ENCODE measurements at places on chromosomes 13 and 19.

GRCh38 chr19:2978166-2978767 lies 903 bp downstream of the TLE6 start:
- DNase-seq, result no peak

GRCh38 chr13:45691667-45692066 lies 10.5 kb upstream of the CBY2 start:
- no peak for DNase-seq

DNA sequence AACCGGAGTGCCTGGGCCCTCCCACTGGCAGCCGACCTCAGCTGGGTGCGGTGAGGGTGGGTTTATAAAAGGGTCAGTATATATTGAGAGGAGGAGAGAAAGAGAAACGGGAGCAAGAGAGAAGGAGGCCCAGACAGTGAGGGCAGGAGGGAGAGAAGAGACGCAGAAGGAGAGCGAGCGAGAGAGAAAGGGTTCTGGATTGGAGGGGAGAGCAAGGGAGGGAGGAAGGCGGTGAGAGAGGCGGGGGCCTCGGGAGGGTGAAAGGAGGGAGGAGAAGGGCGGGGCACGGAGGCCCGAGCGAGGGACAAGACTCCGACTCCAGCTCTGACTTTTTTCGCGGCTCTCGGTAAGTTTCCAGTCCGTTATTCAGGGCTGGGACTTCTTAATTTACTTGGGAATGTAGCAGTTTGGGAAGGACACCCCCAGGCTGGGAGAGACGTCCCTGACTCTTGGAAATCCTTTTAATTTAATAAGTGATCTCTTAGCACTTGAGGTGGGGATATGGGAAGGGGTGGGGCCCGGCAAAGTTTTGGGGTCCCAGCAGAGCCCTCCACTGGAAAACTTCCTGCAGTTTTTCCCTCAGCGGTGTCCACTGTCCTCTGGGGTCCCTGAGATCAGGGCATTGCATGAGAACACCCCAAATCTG lies at the start of gene EMP3:
Gene EMP3, plus strand, starts transcription at position 288 of the 646 bp plus-strand sequence. CDS start 1,293 bp downstream, outside the sequence.
- peak; percentile 75 for DNase-seq

DNA sequence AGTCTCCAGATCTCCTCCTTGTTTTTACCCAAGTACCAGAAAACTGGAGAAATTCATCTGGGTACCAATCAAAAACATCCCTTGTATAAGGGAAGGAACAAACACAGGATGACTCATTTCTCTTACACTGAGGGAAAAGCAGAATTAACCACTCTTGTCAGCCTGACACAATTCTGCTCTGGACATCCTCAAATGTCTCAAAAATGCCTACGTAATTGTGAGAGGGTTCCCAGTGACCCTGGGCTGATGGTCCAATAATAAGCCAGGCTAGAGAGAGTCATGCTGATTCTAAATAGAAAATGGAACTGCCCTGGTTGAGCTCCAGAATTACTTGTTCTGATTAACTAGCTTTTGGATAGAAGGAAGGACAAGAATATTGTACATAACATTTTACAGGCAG lies 14.5 kb downstream of the ZNF708 start:
- no peak for DNase-seq

DNA sequence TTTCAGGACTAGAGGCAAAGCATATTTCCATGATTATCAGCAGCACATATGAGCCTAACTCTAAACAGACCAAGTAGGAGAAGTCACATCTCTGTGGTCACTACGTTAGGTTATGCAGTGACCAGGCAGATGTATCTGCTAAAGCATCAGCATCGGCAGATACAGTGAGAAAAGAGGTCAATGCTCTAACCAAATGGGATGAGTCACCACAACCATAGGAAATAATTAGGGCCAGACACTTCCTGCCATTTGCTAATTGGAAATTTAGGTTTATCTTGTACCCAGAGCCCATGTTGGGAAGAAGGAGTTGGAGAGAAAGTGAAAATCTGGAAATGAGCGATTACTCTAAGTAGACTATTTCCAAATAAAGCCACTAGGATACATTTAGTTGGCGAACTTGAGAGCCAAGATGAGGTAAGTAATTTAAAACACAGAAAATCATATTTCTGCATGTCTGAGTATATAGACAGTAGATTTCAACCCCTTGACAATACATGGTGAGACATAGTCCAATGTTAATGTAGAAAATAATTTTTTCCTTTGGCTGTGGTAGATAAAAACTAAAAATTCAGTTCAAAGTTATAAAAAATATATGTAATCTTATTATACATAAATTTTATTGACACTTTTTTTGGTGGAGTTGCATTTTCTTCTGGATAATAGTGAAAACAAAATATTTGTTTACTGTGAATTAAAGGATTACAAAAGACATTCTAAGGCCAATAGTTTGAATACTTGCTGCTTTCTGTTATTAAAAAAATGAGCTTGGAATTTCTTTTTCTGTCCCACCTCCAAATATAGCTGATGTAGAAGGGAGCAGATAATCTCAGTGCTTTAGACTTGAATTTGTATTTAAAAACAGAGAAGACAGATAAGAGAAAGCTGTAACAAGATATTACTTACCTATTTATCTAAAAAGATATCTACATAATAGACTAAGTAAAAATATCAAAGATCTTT lies 104.4 kb upstream of the CSNK1A1L start:
- no peak for DNase-seq

GRCh38 chr19:3868770-3869456 lies at the start of gene ZFR2:
Gene ZFR2, minus strand, starts transcription at chr19:3869038. Its CDS starts 21 bp downstream, at chr19:3869017.
- no peak for DNase-seq

DNA sequence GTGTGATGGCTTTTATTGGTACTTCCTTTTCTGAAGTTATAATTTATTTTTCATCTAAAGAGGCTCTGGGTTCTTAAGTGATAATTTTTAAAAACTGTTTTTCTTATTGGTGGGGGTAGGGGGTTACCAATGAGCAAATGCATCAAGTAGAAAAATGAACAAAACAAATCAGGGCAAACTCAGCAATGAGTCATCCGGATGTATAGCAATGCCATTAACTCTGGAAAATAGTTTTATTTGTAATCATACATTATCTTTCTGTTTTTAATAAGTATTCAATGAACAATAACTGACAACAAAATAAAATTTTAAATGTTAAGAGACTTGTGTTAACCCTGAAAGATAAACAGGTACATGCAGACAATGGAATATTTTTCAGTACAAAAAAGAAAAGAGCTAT lies 67.6 kb downstream of the UFM1 start:
- DNase-seq, result no peak

GRCh38 chr19:43306097-43306496 lies 36.8 kb upstream of the PSG9 start:
- no peak for DNase-seq

DNA sequence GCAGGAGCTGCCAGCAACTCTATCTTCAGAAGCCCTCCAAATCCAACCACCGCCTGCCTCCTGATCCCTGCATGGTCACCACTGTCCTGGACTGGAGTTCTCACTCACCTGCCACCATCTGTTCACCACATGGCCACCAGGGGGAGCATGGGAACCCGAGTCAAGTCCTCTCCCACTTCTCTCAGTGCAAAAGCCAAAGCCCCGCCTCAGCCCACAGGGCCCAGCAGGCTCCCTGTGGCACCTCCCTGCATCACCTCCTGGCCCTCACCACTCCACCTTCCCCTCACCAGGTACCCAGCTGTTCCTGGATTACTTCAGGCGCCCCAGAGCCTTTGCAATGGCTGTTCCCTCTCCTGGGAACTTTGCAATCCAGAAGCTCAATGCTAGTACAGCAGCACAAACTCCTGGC lies 5.3 kb downstream of the DHPS start:
- peak; percentile 68 for DNase-seq

- DNase-seq, result no peak
Measured at GRCh38 chr13:52779103-52779502, 39.5 kb upstream of the CNMD start.

DNA sequence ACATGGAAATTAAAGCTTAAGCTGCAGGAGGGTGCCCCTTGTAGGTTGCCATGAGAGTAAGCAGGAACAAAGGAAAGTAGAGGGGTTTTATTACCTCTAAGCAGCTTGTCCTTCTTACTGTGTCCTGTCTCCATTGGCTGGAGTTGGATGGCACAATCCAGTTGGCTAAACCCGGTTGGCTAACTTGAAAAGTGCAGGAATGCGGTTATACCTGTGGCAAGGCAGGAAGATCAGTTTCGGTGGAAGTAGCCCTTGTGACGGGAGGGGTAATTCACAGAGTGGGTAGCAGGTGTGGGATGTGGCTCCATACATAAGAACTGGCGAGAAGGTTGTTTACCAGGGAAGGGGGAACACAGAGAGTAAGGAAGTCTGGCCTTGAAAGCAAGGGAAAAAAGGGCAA lies 3.2 kb downstream of the ZNF726 start:
- DNase-seq, result no peak

DNA sequence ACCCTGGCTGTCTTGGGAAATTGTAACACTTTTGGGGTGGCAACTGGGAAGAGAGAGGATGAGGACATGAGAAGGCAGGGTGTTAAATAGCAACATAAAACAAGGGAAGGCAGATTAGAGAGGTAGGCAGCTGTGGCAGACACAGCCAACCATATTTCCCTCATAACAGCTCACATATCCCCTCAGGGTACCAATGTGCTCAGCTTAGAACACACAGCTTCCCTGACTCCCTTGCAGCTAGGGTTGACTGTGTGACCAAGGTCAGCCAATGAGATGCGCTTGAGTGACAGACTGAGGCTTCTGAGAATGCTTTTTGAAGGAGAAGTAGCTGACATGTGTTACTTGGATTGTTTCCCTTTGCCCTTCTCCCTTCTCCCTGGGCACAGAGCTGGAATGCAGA lies 28.8 kb upstream of the SPATA13 start:
- no peak for DNase-seq

- DNase-seq, result no peak
Measured at GRCh38 chr19:5036698-5037563, 68.0 kb downstream of the KDM4B start.

DNA sequence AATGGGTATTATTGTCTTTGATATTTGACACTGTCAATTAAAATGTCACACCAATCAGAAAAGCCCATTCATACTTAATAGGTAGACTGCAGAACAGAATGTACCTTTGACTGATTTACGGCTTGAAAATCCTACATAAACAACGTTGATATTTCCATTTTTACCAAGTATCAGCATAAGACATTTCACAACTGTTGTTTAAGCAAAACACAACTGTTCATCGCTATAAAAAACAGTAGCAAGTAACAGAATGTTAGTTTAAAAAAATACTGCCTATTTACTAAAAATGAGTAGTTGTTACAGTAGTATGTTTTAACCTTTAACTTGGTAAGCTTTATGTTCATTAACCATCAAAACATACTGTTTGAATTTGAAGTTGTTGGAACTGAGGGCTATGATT lies 1096.6 kb downstream of the PCDH17 start:
- DNase-seq, result no peak

GRCh38 chr19:990119-990571 lies 6.0 kb downstream of the WDR18 start:
- no peak for DNase-seq

DNA sequence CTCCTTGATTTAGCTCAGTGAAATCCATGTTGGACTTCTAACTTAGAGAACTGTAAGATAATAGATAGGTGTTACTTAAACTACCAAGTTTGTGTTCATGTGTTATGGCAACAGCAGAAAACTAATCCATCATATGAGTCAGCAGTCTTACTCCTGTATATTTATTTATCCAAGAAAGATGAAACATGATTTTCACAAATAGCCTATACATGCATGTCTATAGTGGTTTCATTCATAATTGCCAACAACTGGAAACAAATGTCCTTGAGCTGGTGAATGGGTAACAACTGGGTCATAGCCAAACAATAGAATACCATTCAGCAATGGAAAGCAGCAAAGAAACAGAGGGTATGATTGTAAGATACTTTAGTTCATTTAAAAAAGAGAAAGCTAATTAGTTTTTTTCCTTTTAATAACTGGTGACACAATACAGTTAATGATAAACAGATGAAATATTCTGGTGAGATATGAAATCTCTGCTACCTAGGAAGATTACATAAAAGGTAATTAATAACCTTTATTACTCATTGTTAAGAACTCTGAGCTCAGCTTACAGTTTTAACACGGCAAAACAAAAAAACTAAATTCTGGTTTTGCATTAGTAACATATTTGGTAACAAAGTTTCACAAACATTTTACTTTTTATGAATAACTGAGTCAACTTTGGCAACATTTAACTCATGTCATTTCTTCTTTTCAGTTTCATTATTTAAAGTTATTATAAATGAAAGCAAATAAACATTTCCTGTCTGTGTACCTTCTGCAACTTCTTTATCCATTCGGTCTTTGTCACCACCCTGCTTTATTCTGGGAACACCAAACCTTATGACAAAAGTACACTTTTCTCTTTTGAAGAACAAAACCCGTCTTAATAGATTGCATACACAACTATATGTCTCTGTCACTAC lies 181.3 kb downstream of the LIG4 start:
- peak; percentile 39 for DNase-seq

DNA sequence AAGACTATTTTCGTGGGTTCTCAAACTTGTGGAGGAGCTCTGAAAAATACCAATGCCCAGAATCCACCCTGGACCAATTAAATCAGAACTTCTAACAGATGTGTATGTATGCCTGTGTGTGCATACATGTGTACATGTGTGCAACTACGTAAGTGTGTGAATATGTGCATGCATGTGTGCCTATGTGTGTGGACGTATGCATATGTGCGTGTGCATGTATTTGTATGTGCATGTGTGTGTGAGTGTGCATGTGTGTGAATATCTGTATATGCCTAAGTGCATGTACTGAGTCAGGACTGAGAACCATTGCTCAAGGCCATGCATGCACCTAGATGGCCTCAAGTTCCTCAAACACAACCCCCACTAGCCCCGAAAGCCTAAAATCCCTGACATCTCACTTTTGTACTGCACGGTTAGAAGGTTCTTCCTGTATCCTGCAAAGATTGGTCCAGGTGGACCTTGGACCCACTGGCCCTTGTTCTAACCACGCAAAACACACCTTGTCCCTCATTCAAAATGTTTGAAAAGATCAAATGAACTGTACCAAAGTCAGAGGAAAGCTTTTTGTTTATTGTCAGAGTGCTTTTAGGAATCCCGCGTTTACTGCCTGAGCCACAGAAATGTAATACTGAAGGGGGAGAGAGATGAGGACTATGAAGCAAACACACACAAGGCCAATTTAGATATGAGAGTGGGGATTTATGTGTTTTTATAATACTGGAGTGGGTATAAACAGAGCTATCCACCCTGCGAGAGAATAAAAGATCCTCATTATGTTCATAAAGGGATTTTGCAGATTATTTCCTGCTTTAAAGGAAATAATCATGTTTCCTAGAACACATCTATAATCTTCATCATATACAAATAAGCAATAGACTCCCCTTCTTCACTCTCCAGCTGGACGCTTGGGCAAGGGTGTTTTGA lies 39.1 kb downstream of the LATS2 start:
- DNase-seq, result no peak

- DNase-seq, result peak; percentile 45
Measured at GRCh38 chr13:95624020-95624419, 20.5 kb downstream of the DZIP1 start.

- DNase-seq, result peak; percentile 23
Measured at GRCh38 chr13:51494156-51494555, 41.3 kb upstream of the INTS6 start.

DNA sequence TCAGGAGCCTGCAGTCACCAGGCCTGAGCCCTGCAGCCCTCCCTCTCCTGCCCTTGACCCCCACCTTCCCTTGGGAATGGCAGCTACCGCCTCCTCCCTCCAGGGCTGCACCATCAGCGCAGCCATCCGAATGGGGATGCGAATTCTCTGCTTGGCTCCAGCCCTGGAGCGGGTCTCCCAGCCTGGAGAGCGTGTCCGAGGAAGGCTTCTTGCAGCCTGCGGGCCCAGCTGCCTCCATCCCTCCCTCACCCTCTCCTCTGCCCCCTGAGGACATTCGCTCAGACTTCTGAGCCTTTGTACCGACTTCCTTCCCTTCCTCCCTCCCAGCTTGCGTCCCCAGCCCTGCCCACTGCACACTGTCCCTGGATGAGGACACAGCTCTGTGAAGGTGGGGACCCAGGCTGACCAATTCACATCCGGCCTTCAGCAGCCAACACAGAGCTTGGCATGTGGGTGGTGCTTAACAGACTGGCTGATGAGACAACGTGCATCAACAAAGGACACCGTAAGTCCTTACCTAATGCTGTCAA lies 6.0 kb upstream of the NKPD1 start:
- DNase-seq, result no peak

All from kidney glomerular epithelial cell (primary cell).